NB4 (cell line): ENCODE measurements at places on chromosomes 11 and 22.

DNA sequence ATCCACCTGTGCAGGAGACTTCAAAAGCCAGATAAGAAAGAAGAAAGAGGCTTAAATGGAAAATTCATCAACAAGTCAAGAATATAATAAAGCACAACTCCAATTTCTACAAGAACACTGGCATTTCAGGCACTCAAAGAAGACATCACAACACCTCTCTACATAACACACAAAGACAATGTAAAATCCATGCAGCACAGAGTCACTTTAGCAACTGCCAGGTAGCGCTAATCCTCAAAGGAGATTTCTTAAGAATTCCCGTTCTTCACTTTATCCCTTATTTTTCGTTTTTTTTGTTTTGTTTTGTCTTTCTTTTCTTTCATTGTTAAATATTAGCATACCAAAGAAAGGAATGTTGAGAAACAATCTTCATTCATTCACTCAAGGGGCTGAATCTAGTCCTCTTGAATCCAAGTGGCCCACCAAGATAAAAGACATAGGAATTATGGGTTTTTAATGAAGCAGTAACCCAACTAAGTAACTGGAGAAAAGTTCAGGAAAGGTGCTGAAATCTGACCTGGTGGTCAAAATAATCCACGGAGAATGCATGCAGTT is 95.0 kb downstream of the CADM1 start:
- DNase-seq, result no peak

DNA sequence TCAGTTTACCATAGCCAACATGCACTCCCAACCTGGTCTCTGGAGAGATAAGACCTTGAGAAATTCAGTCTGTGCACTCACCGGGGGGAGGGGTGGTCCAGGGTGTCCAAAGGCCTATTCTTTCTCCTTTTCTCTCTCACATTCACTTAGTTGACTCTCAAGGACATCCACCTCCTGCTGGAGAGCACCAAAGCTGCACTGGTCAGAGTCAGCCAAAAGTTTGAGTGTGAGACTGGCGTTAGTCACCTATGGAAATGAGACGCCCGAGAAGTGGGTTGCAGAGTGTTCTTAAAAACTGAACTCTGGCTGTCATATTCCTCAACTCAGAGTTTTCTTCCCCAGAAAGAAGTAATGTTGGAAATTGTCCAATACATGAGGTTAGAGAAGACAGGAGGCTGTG is 5.0 kb upstream of the UBQLNL start:
- no peak for DNase-seq

GRCh38 chr22:25174888-25175411 is 24.7 kb upstream of the CRYBB3 start:
- no peak for DNase-seq

- DNase-seq, result no peak
Measured at GRCh38 chr11:100240025-100240539, 447.0 kb upstream of the ARHGAP42 start.

DNA sequence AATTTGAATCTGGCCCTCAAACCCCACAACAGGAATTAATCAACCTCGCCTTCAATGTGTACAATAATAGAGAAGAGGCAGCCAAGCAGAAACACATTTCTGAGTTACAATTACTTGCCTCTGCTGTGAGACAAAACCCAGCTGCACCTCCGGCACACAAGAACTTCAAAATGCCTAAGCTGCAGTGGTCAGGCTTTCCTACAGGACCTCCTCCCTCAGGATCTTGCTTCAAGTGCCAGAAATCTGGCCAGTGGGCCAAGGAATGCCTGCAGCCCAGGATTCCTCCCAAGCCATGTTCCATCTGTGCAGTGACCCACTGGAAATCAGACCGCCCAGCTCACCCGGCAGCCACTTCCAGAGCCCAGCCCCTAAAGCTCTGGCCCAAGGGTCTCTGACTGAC is 3.4 kb upstream of the NDUFC2 start:
- DNase-seq, result no peak

DNA sequence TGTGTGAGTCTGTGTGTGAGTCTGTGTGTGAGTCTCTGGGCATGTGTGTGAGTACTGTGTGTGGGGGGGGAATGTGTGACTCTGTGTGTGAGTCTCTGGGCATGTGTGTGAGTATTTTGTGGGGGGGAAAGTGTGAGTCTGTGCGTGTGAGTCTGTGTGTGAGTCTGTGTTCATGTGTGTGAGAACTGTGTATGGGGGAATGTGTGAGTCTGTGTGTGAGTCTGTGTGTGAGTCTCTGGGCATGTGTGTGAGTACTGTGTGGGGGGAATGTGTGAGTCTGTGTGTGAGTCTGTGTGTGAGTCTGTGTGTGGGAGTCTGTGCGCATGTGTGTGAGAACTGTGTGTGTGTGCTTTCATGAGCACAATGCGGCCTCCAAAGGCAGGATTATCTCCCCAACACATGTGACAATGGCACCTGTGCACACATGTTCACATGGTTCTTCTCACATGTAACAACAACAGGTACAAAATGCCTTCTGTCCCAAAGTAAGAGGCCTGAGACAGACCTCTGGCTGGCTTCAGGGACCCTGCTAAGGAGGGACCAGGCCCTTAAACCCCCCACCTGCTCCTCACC is 1.6 kb downstream of the CD5 start:
- no peak for DNase-seq

GRCh38 chr22:24592851-24593558 is at the start of gene LRRC75B:
TSS of gene LRRC75B (minus strand) at chr22:24593073. CDS start at chr22:24593039, 34 bp downstream.
- peak; percentile 86 for DNase-seq

DNA sequence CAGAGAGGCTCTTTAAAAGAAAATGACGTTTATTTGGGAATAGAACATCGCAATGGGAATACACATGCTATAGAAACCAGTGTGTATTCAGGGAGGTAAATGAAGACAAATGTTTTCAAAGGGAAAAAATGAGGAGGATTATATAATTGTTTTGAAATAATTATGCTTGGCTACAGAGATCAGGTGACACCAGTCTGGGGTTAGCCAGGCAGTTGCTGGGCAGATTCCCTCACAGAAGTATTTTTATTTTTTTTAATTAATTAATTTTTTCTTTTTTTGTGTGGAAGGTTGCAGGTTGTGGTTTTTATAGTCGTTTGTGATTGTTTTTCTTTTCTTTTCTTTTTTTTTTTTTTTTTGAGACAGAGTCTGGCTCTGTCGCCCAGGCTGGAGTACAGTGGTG is 5.6 kb upstream of the STARD10 start:
- no peak for DNase-seq

- DNase-seq, result no peak
Measured at GRCh38 chr11:126231725-126232459, 20.3 kb downstream of the FAM118B start.

GRCh38 chr11:112697391-112698178 is 263.6 kb upstream of the NCAM1 start:
- DNase-seq, result no peak

DNA sequence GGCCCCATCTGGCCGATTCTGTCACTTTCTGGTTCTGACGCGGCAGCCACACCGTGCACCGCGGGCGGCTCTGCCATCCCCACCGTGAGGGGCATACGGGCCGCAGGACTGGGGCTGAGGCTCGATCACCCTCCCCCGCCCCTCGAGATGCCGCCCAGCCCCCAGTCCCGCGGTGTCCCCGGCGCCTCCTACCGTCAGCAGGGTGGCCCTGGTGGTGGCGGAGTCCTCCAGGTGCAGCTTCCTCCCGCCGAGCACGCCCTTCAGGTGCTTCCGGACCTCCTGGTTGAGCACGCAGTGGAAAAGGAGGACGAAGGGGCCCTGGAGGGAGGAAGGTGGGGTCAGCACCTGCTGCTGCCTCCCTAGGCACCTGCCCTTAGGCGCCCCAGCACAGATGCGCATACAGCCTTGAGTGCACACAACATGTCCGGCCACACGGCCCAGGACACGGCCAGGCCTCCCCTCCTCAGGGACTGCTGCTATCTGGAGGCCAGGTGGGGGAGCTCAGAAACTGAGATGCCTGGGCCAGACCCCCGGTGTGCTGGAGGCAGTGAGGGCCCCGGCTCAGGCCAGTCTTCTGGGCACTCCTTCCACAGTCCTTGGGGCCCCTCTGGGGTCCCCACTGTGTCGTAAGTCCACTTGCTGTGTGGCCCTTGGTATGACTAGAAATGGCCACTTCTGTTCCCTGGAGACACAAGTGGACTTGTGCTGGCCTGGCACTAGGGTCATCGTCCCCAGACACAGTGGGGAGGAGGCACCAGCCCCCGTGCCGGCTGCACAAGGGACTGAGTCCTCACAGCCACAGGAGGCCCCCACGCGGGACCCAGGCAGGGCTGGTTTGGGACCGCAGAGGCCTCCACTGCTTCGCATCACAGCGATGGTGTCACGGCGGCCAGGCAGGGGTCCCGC is 31.5 kb downstream of the TRMU start:
- DNase-seq, result no peak

- no peak for DNase-seq
Measured at GRCh38 chr11:106409671-106410070, 332.2 kb downstream of the AASDHPPT start.

DNA sequence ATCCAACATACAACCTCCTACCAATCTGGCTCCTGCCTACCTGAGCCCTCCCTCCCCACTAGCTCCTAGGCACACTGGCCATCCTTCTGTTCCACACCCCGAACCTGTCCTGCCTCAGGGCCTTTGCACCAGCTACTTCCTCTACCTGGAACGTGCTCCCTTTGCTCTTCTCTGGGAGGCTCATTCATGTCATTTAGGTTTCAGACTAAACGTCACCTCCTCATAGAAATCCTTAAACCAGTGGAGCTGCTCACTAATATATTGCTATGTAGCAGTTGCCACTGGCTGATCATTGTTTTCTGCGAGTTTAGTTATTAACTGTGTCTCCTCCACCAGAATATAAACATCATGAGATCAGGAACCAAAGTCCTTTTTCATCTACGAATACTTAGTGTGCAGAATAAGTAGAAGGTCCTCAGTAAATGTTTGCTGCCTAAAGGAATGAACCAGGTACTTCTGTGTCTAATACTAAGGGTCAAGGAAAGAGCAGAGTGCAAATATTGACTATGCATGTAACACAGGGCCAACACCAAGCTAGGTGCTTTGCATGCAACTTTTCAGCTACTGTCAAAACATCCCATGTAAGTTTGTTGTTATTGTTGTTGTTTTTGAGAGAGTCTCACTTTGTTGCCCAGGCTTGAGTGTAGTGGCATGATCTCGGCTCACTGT is 277.6 kb upstream of the SYN3 start:
- no peak for DNase-seq

GRCh38 chr11:12246147-12246546 is 131.2 kb upstream of the PARVA start:
- DNase-seq, result no peak
